ENCODE measurements at places on chromosomes 5 and 9.
A peak's percentile ranks its signal among the peaks of the same experiment; 100 is the strongest.

- no peak for DNase-seq
Measured at GRCh38 chr5:60638300-60638699, 61.7 kb downstream of the DEPDC1B start.

- no peak for DNase-seq
Measured at GRCh38 chr5:126410623-126411022, 12.6 kb upstream of the GRAMD2B start.

- DNase-seq: no peak
Measured at GRCh38 chr5:96322217-96322616, 110.8 kb downstream of the PCSK1 start.

GRCh38 chr5:117414926-117415325 lies 840.3 kb upstream of the SEMA6A start:
- no peak for DNase-seq

GRCh38 chr9:88418715-88419540 lies 30.7 kb downstream of the SPIN1 start:
- DNase-seq: no peak

DNA sequence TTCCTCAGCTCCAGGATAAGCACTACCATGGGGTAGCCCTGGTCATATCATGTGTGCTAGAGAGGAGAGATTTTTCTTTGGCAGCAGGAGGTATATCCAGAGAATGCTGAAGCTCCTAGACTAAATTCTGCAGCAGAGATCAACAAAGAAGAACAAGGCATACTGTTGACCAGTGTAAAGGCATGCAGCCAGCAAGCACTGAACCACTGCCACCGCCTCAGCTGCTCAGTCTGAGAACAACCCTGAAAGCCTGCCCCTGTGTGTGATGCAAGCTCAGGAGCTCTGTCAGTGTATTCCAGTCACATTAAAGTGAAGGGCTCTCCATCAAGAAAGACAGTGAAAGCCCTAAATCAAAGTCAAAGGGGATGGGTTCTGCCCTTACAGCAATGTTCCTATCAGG lies 439.5 kb upstream of the CD180 start:
- no peak for DNase-seq

DNA sequence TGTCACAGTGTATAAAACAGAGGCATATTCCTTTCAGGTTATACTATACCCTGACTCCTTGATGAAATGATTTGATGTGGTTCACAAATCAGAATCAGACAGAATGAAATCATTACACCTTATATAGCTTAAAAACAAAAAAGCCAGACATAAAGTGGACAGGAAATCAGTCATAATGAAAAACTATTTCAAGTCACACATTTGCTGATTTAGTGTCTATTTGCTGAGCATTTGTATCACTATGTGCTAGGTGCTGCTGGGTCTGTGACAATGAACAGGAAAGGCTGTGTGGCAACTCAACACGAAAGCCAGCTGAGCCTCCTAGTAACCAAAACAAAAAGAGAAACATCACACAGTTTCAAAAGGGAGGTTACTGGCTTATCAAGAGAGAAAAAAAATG lies 194.0 kb downstream of the EFNA5 start:
- DNase-seq: peak; percentile 77

DNA sequence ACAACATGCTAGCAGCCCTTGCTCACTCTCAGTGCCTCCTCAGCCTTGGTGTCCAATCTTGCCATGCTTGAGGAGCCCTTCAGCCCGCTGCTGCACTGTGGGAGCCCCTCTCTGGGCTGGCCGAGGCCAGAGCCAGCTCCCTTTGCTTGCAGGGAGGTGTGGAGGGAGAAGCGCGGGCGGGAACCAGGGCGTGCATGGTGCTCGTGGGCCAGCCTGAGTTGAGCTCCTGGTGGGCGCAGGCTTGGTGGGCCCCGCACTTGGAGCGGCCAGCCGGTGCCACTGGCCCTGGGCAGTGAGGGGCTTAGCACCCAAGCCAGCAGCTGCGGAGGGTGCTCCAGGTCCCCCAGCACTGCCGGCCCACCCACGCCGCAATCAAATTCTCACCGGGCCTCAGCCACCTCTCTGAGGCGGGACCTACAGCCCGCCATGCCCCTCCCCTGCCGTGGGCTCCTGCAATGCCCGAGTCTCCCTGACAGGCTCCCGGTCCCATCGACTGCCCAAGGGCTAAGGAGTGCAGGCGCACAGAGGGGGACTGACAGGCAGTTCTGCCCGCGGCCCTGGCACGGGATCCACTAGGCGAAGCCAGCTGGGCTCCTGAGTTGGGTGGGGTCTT lies 333.5 kb downstream of the KCNN2 start:
- DNase-seq: no peak

DNA sequence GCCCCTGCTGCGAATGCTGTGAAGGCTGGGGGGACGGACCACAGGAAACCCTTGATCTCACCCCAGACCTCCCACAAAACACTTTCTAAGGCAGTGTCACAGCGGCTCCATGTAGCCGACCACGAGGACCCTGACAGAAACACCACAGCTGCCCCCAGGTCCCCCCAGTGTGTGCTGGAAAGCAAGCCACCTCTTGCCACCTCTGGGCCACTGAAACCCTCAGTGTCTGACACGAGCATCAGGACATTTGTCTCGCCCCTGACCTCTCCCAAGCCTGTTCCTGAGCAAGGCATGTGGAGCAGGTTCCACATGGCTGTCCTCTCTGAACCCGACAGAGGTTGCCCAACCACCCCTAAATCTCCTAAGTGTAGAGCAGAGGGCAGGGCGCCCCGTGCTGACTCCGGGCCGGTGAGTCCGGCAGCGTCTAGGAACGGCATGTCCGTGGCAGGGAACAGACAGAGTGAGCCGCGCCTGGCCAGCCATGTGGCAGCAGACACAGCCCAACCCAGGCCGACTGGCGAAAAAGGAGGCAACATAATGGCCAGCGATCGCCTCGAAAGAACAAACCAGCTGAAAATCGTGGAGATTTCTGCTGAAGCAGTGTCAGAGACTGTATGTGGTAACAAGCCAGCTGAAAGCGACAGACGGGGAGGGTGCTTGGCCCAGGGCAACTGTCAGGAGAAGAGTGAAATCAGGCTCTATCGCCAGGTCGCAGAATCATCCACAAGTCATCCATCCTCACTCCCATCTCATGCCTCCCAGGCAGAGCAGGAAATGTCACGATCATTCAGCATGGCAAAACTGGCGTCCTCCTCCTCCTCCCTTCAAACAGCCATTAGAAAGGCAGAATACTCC lies 84.7 kb downstream of the GOLPH3 start:
- DNase-seq: no peak

DNA sequence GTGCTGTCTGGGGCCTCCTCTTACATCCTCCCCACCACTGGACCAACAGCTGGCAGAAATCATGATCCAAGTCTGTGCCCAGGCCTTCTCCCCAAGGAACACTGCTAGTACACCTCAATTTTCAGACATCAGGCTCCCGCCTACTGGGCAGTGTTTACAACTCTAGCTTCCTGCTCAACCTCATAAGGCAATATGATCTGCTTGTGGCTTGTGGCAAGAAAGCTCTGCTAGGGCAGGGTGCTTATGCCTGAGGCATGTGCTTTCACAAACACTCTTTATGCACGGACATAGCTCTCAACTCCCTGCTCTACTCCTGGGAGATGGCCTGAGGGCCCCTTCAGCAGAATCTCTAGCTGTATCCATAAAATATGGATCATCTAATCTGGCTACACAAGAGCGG lies 32.5 kb downstream of the SH3TC2 start:
- no peak for DNase-seq

DNA sequence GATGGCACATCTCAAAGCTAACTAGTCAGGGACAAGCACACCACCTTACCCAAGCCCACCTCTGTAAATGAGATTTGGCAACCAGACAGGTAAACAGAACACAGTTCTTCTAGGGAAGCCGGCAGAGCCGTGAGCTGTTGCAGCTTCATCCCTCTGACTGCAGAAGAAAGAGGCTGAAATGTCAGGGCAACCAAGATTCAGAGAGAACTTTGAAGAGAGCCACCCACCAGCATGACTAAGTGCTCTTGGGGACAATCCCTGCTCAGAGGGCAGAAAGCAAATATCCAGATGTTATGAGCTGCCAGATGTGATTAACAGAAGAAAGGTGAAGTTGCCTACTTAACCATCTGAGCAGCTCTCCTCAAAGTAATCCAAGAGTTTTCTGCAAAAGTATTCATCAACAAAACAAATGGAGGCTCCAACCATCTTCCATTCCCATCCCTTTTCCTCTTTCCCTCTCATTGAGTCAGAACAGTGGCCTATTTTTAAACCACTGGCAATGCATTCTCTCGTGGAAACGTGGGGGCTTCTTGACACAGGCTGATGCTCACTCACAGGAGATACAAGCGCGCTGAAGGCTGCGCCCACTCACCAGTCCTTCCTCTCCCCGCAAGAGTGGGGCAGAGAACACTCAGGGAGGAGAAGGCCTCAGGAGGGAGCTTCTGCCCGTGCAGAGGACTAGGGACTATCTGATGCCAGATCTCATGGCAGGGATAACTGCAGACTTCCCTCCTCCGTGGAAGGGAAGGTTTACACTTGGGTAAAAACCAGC lies 57.1 kb downstream of the SLIT3 start:
- no peak for DNase-seq

DNA sequence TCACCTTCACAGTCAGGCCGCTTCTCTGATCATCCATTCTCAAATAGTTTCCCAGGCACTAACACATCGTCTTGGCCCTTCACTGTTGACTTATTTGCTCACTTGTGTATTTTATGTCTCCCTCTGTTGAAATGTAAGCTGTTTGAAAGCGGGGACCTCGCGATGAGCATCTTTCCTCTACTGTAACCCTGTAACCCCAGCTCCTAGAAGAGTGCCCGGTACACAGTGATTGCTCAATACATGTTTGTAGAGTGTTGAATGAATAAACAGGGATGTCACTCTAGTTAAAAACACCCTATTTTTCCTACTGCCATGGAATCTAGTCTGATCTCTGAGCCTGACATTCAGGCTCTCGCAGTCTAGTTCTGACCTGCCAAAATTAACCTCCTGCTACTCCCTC lies 150.8 kb downstream of the TTLL11 start:
- no peak for DNase-seq

- no peak for DNase-seq
Measured at GRCh38 chr5:136115183-136115865, 17.3 kb upstream of the SMAD5 start.

DNA sequence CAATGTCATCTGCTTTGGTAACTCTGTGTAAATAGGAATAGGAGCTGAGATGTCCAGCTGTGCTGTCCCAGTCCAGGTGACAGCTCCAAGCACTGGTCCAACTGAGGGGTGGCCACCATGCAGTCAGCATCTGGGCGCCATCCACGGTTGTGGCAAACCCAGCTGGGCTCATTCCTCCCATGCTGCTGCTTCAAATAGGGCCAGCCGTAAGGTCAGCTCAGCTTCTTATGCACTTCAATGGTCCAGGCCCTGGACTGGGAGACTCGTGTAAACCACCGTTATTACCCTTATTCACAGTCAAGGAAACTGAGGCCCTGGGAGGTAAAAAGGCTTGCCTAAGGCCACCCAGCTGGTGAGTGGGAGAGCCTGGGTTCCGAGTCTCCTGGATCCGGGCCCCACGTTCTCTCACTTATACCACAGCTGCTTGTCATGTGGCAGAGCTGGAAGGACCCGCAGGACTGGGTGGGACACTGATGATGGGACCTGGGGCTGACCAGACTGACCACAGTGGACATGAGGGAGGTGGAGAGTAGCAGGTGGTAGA lies 38.7 kb upstream of the ANGPTL2 start:
- no peak for DNase-seq

GRCh38 chr9:37511016-37512010 lies 25.6 kb downstream of the POLR1E start:
- no peak for DNase-seq

Measured in CD4-positive, alpha-beta T cell treated with Interleukin-10 for 1 hour (primary cell).